ENCODE measurements at places on chromosomes 2 and 18.

- no peaks in the 10 kb centered on the region for H3K36me3 ChIP-seq
- H3K27me3 ChIP-seq, result peaks cover 8% of the 10 kb centered on the region
- no peak for DNase-seq
- H3K4me3 ChIP-seq, result no peak overlapping the region
- H3K4me1 ChIP-seq, result no peaks in the 10 kb centered on the region
- H3K27ac ChIP-seq, result no peak overlapping the region
Measured at GRCh38 chr18:335733-336132, 67.9 kb upstream of the THOC1 start.

DNA sequence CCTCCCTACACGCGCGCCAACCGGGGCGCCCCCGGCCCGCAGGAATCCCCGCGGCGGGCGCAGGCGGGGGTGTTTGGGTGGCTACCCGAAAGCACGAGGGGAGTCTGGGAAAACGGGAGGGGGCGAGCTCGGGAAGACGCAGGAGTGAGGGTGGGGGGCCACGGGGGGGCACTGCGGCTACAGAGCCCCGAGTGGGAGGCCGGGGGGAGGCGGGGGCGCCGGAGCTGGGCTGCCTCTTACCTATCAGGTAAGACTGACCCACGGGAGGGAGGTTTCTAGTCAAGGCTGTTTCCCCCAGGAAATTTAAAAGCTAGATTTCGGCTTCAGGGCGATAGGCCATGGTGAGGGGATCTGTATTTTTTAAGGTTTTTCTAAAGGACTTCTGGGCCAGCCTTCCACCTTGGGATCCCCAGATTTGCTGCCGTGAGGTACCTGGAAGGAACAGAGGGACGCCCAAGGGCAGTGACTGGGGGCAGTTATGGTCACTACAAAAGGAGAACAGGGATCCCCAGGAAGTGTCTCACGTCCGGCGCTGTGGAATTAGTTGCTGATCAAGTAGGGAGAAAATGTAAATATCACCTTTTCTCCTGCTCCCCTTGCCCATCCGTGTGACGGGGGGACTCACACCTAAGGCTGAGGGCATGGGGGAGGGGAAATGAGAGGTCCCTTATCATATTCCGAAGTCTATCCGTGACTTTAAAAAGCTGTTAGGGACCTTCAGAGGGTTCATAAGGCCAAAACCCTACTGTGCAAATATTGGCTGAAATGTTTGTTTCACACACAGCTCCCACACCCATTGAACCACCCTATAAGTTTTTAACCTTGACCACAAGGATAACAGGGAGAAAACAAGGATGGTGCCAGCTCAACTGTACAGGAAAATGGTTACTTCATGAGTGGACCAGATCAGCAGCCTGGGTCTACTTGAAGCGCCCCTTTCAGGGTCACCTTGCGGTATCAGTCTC is 638 bp upstream of the IRS1 start:
- H3K4me1 ChIP-seq, result peaks cover 33% of the 10 kb centered on the region
- H3K27ac ChIP-seq, result peak overlapping the region; percentile 77
- peak; percentile 20 for DNase-seq
- H3K27me3 ChIP-seq, result peaks cover 5% of the 10 kb centered on the region
- H3K36me3 ChIP-seq, result peaks cover 1% of the 10 kb centered on the region

GRCh38 chr2:10220902-10221391 is 81.8 kb upstream of the HPCAL1 start:
- H3K4me3 ChIP-seq, result no peak overlapping the region
- no peak overlapping the region for H3K27ac ChIP-seq
- peaks cover 2% of the 10 kb centered on the region for H3K27me3 ChIP-seq
- H3K4me1 ChIP-seq, result no peaks in the 10 kb centered on the region

DNA sequence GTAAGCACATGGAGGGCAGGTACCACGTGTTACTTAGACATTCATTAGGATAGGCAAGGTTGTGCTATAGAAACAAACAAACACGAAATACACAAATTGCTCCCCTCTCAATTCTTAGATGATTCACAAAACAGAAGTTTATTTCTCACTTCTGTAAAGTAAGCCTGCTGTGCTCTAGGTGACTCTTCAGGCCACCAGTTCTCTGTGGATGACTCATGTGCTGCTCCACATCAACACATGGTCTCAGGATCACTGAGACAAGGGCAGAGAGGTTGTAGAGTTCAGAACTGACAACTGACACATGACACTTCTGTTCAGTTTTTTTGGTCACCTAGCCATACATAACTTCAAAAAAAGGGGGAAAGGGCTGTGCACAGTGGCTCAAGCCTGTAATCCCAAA is 70.6 kb downstream of the DAW1 start:
- peaks cover 2% of the 10 kb centered on the region for H3K27me3 ChIP-seq
- no peak overlapping the region for H3K4me3 ChIP-seq
- H3K4me1 ChIP-seq, result no peaks in the 10 kb centered on the region
- no peak for DNase-seq
- no peaks in the 10 kb centered on the region for H3K36me3 ChIP-seq
- no peak overlapping the region for H3K27ac ChIP-seq

- no peak for DNase-seq
- H3K4me1 ChIP-seq, result no peaks in the 10 kb centered on the region
- no peak overlapping the region for H3K27ac ChIP-seq
Measured at GRCh38 chr18:77821892-77822291, 572.2 kb downstream of the GALR1 start.

DNA sequence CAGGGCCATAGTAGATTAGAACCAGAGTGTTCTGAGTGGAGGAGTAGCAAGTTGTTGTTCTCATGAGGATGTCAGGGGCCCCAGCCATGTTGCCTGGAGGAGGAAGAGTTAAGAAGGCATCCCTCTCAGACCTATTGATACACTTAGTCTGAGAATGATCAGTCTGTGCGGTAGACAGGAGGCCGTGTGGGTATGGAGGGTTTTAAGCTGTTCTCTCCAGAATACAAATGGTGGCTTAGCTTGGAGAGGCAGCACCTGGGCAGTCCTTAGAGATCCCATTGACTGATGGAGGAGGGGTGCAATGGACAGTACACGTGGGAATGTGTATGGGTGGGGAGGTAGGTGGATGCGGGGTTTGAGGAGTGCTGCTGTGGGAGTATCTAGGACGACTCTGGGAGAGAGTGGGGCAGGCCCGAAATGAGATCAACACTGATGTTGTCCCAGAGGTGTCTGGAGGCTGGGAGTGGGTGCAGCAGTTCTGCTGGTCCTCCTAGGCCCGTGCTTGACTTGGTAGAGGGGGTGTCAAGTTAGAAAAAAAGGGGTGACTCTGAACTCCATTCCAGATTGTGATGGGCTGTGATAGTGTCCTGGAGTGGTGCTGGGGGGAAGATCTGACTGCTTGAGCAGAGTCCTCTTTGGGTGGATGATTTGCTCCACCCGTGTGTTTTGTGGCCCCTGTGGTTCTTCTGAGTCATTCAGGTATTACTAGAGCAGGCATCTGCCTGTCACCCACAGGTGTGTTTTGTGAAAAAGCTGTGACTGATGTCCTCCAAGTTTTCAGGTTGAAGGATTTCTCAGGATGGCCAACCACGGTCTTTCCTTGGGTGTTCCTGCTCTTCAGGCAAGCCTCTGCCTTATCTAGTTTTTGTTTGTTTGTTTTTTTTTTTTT is 44.7 kb downstream of the C2orf42 start:
- no peak for DNase-seq
- H3K27ac ChIP-seq, result no peak overlapping the region
- H3K27me3 ChIP-seq, result no peaks in the 10 kb centered on the region
- H3K4me1 ChIP-seq, result peaks cover 23% of the 10 kb centered on the region
- H3K36me3 ChIP-seq, result peaks cover 21% of the 10 kb centered on the region
- no peak overlapping the region for H3K4me3 ChIP-seq

DNA sequence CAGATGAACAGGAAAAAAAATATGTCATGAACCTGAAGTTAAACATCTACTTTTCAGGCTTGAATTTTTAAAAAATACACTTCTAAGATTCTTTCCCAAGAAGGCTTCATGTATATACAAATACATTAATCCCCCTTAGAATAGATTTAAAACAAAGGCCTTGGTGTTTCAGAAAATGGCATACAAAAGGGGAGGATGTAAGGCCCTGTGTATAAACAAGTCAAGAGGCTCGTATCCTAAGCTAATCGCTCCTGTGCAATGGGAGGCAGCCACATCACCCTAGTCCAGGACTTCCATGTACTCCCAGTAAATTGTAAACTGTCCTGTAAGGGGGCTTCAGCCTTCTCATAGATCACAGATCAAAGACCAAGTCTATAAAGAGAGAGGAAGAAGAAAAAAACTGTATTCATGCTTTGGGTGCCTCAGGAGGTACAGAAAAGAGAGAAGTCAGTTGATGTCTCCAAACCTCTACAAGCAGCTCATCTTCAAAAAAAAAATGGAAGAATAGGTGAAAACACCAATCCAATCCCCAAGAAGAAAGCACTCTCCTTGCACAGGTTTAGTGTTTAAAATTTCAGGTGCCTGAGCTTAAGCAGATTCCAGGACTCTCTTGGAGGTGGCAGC is 53.9 kb downstream of the ANKRD44 start:
- H3K27ac ChIP-seq, result peak overlapping the region; percentile 94
- H3K4me1 ChIP-seq, result peaks cover 75% of the 10 kb centered on the region
- H3K27me3 ChIP-seq, result no peaks in the 10 kb centered on the region
- peaks cover 9% of the 10 kb centered on the region for H3K36me3 ChIP-seq

GRCh38 chr2:100898035-100898665 is 78.2 kb downstream of the NPAS2 start:
- DNase-seq, result no peak
- peaks cover 3% of the 10 kb centered on the region for H3K4me1 ChIP-seq
- H3K27ac ChIP-seq, result no peak overlapping the region
- peaks cover 19% of the 10 kb centered on the region for H3K27me3 ChIP-seq

GRCh38 chr18:69956057-69956456 is 8.4 kb upstream of the CD226 start:
- no peak overlapping the region for H3K27ac ChIP-seq
- no peak for DNase-seq
- H3K4me3 ChIP-seq, result no peak overlapping the region

DNA sequence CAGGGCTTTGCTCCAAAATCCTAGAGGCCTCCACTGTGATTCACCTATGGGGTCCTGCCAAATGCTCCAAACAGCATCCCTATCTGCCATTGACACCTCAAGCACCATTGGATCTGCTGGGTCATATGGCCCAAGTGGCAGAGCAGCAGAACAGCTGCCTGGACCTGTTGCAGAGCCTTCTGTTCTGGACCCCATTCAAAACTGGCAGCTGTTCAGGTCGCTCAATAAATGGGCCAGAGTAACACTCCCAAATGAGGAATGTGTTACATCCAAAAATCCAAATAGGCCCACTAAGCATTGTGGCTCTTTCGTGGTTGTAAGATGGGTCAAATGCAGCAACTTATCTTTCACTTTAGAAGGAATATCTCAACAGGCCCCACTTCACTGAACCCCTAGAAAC is 783.6 kb downstream of the DCDC2C start:
- H3K36me3 ChIP-seq, result no peaks in the 10 kb centered on the region
- no peaks in the 10 kb centered on the region for H3K27me3 ChIP-seq
- no peak overlapping the region for H3K27ac ChIP-seq
- no peaks in the 10 kb centered on the region for H3K4me1 ChIP-seq
- H3K4me3 ChIP-seq, result no peak overlapping the region

DNA sequence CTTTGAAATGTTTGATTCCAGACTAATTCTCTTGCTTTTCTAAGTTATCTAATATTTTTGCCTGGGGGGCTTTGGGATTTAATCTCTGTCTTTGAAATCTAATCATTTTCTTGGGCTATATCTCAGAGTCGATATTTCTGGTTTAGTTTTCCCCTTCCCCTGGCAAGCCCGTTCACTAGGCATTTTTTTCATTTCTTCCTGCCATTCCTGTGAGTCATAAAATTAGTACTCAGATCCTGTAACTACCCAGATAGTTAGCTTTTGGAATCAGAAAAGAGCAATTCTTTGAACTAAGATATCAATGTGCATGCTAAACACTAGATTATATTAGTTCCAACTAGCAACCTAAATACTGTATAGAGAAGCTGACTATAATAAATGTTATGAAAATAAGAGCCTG is 29.4 kb upstream of the RNF149 start:
- peaks cover 7% of the 10 kb centered on the region for H3K27me3 ChIP-seq
- no peak for DNase-seq
- H3K27ac ChIP-seq, result no peak overlapping the region
- H3K4me3 ChIP-seq, result no peak overlapping the region

GRCh38 chr2:121771976-121772742 is 16.7 kb downstream of the TSN start:
- H3K36me3 ChIP-seq, result peaks cover 26% of the 10 kb centered on the region
- no peak for DNase-seq
- no peaks in the 10 kb centered on the region for H3K4me1 ChIP-seq
- H3K4me3 ChIP-seq, result no peak overlapping the region

GRCh38 chr2:101199251-101199791 is 48.1 kb upstream of the TBC1D8 start:
- H3K4me3 ChIP-seq, result no peak overlapping the region
- no peaks in the 10 kb centered on the region for H3K4me1 ChIP-seq
- DNase-seq, result no peak
- H3K36me3 ChIP-seq, result no peaks in the 10 kb centered on the region

DNA sequence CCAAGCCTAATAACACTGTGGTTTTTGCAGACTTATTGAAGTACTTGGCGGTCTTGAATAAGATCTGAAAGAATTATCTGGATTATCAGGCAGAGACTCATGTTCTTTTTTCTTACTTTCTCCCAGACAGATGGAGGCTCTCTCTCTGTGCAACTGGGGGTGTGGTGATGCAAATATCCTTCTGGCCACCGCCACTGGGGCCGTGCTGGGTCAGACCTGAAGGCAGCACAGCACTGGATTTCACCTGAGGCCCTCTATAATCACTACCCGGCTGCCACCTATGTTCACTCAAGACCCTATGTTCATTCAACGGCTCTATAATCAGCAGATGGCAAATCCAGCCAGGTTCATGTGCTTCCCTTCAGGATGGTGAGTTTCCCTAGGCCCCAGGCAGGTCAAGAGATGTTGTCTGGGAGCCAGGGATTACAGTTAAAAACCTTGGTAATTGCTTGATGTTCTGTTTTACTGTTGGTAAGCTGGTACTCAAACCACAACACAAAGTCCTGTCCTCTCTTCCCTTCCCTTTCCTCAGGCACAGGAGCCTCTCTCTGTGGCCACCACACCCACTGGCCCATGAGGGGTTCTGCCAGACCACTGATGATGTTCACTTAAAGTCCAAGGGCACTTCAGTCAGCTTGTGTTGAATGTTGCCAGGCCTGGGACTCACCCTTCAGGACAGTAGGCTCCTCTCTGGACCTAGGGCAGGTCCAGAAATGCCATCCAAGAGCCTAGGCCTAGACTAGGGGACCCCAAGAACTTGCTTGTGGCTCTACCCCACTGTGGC is 205.3 kb upstream of the GCFC2 start:
- no peaks in the 10 kb centered on the region for H3K36me3 ChIP-seq
- DNase-seq, result no peak
- no peak overlapping the region for H3K4me3 ChIP-seq
- H3K27ac ChIP-seq, result no peak overlapping the region
- no peaks in the 10 kb centered on the region for H3K4me1 ChIP-seq
- H3K27me3 ChIP-seq, result no peaks in the 10 kb centered on the region

DNA sequence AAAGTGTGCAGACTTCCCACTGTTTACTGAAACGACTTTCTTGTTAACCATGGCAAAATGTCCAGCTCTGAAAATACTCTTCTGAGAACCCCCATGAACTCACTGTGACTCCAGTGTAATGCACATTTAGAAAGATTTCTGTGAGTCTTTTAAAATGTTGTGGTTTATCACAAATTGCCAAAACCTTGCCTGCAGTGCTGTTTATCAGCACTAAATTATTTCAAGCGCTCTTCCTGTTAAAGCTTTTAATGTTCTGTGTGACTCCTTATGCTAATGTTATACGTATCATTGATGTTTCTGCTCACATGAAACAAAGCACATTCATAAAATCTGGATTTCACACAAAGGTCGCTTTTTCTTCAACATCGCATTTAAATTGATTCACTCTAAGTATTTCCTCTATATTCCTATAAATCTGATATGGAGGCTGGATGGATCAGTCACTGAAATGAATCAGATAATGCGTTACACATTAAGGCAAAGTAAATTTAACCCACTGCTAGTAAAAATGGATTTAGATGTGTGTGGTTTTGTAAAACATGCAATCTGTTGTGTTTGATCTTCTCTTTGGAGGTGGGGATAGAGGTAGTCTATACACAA is 521.2 kb downstream of the NYAP2 start:
- H3K27ac ChIP-seq, result no peak overlapping the region
- H3K27me3 ChIP-seq, result peaks cover 3% of the 10 kb centered on the region
- H3K36me3 ChIP-seq, result no peaks in the 10 kb centered on the region
- no peak for DNase-seq

All from activated B cell treated with CpG ODN at 0.5 μM for 24 hours (primary cell).